ENCODE measurements at places on chromosomes 7 and 10.

DNA sequence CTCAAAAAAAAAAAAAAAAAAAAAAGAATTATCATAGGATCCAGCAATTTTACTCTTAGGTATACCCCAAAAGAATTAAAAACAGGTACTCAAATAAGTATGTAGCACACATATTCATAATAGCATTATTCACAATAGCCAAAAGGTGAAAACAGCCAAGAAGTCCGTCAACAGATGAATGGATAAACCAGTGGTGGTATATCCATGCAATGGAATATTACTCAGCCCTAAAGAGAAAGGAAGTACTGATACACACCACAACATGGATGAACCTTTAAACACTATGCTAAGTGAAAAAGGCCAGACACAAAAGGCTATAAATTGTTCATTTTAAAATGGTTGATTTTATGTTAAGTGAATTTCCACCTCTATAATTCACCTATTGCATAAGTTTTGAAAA lies 804.8 kb upstream of the AUTS2 start:
- no peak for DNase-seq

GRCh38 chr7:65239707-65240352 lies 133.8 kb upstream of the ZNF92 start:
- DNase-seq, result no peak

DNA sequence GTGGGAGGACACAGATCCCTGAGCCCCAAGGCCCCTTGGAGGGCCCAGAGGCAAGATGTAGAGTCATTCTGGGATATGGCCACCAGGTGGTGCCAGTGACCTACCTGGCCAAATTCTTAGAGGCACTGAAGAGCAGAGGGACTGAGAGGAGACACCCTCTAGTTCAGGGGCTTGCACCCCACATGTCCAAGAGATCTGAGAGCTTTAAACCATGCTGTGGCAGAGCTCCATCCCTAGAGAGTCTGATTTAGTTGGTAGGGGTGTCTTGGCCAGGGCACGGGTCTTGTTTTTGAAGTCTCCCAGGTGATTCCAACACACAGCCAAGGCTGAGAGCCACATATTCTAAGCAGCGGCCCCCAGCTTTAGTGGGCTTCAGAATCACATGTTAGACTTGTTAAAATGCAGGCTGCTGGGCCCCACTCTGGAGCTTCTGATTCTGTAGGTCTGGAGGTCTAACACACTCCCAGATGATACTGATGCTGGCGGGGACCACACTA lies 52.5 kb downstream of the PRF1 start:
- DNase-seq, result peak; percentile 27

DNA sequence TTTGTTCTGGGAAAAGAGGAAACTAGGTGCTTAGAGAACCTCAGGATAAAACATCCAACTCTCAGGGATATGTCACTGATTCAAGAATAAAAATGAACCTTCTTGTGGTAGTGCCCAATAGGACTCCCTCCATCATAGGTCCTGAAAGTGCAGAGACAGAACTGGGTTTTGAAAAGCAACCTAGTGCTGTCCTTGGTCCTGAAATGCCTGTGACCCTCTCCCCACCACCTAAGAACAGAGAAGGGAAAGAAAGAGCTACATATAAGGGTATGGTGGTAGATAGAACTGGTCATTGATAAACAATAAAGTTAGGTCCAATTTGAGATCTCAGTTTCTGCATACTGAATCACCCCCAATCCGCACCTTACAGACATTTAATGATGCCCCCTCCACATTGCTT lies 953.3 kb downstream of the XPNPEP1 start:
- no peak for DNase-seq

DNA sequence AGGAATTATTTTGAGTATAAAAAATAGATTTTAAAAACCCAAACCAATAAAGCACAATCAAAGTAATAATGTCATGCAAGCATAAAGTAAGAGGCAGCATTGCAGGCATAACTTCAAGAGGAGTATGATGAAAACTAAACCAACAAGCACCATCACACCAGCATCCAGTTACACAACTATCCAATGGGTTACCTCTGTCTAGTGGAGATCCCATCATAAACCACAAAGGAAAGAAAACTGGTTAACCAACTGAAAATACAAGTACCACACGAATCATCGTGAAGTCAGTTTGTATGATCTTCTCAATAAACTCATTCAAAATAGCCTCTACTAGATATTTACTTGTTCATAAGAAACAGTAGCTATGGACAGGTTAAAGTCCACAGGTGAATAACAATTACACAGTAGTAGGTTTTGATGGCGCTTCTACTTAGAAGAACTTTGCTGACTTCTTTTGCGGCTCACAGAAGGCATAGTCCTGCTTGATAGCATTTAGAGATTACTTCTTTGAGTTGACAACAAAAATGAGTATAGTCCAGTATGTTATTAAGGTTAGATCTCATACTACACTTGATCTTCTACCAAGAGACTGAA lies 116.6 kb downstream of the MICU1 start:
- DNase-seq, result no peak
